Stimulated activated CD4-positive, alpha-beta T cell treated with anti-CD3 and anti-CD28 coated beads, Interleukin-1b, Interleukin-23, amount 100 ng/mL, for 4 hours (primary cell): ENCODE measurements at places on chromosomes 2 and 18.

DNA sequence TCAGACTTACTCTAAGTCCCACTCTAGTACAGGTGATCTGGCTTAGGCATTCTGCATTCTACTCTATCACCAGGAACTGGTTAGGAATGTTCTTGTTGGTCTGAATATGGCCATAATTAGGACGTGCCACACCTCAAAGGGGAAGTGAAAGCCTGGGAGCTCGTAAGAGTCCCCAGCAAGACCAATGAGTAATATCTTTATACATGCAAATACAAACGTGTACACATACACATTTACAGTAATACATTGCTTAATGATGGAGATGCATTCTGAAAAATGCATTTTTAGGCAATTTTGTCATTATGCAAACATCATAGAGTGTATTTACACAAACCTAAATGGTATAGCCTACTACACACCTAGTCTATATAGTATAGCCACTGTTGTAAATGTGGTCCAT lies 19.5 kb upstream of the ERCC3 start:
- DNase-seq, result no peak

DNA sequence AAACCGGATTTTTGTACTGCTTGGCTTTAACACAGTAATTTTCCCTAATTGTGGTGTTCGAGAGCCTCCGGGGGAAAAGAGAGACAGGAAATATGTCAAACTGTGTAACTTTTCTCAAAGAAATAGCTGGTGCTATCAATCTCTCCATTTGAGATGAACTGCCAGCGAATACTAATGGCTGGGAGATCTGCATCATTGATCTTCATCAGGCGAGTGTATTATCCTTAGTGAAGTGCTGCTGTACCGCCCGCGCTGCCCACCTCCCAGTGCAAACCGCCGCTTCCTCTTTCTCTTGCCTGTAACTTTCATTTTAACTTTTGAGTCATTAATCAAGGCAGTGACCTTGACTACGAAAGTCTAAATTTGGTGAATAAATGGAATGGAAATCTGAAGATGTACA lies 246.1 kb upstream of the ST6GAL2 start:
- DNase-seq, result no peak

DNA sequence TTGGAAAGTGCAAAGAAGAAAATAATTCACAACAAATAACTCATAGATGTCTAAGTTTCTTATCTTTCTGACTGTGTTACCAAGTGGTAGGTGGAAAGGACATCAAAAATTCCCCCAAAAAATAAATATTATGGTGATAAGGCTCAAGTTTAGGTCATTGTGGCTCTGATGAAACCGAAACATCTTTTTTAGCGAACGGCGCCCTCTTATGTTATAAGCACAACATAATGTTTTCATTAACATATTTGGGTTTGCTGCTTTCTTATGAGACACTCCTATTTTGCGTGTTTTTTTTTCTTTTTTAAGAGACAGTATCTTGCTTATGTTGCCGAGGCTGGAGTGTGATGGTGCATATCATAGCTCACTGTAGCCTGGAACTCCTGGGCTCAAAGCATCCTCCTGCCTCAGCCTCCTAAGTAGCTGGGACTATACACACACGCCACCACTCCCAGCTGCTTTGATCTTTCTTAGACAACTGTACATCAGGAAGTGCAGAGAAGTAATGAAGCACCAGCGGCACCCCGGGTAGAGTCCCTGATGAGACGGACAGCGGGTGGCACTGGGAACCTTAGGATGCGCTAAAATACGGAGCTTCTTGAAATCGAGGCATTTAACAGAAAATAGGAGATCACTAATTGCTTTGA lies 38.5 kb upstream of the SLC35G4 start:
- no peak for DNase-seq

GRCh38 chr2:75241696-75242095 lies 42.4 kb upstream of the TACR1 start:
- no peak for DNase-seq

- no peak for DNase-seq
Measured at GRCh38 chr18:59063912-59064311, 75.8 kb upstream of the SEC11C start.

- no peak for DNase-seq
Measured at GRCh38 chr18:63264871-63265270, 54.7 kb downstream of the BCL2 start.

DNA sequence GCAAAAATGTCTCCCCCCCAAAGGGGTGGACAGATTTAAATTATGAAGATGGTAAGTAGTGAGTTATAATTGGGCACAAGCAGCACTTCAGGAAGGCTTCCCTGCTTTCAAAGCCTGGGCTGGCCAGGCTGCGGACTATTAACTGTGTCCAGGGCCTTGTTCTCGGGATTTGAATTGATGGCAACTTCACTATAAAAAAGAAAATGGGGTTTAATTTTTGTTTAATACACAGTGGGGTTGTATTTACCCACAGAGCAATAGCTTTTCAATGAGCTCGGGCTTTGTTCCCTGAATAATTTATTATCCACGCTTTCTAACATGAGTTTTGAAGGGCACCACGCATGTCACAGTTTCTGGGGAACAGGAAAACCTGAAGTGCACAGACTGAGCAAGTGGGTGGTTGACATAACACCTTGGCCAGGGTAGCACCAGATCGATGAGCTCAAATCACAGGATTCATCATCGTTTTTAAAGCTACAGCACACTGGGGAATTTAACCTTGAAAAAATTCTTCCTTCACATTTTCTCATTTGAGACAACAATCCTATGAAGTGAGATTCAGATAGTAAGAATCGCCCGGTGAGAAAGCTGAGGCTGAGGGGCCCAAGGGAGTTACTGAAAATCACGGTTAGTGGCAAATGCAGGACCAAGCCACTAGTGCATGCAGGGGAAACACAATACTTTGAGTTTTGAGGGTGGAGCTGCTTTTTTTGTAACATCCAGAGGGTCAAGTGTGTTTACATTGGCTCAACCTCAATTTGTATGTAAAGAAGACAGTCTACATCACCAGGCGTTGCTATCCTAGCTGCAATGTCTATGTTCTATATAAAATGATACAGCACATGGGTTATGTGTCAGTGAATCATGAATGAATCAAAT lies 28.9 kb upstream of the LMAN1 start:
- no peak for DNase-seq

- DNase-seq, result no peak
Measured at GRCh38 chr18:78429127-78430108, 550.2 kb upstream of the SALL3 start.

- DNase-seq, result no peak
Measured at GRCh38 chr2:229675569-229675968, 38.8 kb downstream of the DNER start.

DNA sequence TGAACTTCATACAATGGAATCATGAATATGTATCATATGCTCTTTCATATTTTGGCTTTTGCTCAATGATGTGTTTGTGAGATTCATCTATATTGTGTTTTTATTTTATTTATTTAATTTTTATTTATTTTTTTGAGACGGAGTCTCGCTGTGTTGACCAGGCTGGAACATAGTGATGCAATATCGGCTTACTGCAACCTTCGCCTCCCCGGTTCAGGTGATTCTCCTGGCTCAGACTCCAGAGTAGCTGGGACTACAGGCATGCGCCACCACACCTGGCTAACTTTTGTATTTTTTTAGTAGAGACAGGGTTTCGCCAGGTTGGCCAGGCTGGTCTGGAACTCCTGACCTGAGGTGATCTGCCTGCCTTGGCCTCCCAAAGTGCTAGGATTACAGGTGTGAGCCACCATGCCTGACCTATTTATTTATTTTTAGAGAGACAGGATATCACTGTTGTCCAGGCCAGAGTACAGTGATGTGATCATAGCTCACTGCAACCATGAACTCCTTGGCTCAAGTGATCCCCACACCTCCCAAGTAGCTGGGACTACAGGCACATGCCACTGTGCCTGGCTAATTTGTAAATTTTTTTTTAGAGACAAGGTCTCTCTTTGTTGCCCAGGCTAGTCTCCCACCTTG lies 74.5 kb downstream of the TET3 start:
- DNase-seq, result no peak

GRCh38 chr2:17680119-17680518 lies 73.5 kb downstream of the SMC6 start:
- no peak for DNase-seq

DNA sequence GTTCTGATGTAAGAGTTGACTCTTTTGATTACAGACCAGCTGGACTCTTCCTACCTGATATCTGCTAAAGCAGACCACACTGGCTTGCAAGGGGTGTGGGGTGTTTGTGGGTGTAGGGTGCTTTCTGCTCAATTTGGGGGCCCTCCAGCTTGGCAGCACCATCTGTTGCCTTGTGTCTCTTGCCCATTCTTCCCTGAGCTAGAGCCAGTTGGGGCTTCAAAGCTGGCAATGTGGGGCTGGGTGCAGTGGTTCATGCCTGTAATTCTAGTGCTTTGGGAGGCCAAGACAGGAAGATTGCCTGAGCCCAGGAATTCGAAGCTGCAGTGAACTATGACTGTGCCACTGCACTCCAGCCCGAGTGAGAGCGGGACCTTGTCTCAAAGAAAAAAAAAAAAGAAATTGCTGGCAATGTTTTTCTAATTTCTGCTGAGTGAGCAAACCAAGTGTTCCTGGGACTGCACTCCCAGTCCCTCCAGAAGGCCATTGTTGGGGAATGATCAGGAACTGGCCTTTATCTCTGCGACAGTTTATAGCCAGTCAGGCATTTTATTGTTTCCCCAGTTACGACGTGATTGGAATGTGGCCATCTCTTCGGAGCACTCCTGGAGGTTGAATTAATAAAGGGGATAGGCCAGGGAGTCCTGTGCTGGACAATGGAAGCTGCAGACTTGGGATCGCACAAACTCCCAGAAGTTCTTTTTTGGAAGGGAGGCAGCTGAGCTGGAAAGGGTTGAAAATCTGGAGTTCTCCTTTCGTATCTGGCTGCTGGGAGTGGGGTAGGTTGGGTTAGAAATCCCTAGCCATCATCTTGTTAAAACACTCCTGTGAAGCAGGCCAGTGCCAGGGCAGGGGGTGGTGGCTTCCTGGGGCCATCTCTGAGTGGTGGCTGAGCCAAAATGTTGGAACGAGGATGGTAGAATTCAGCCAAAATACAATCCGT lies 57.2 kb downstream of the LIPG start:
- DNase-seq, result no peak

DNA sequence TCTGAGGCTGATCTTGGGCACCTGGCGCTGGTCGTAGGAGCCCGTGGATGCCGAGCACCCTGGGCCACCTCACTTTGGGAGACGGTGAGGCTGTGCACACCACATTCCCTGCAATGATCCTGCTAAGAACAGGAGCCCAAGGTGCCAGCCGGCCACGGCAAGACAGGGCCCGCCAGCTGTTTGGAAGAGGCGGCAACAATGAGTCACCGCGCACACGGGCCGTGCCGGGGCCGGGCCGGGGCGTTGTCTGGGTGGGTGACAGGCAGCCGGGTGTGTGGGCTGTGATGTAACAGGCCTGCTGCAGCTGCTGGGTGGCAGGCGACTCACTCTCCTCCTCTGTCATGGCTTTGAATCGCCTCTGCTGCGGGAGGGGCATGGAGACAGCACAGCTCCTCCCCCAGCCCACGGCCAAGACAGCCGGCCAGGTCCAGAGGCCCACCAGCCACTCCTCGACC lies 49.7 kb upstream of the ODC1 start:
- peak; percentile 50 for DNase-seq

DNA sequence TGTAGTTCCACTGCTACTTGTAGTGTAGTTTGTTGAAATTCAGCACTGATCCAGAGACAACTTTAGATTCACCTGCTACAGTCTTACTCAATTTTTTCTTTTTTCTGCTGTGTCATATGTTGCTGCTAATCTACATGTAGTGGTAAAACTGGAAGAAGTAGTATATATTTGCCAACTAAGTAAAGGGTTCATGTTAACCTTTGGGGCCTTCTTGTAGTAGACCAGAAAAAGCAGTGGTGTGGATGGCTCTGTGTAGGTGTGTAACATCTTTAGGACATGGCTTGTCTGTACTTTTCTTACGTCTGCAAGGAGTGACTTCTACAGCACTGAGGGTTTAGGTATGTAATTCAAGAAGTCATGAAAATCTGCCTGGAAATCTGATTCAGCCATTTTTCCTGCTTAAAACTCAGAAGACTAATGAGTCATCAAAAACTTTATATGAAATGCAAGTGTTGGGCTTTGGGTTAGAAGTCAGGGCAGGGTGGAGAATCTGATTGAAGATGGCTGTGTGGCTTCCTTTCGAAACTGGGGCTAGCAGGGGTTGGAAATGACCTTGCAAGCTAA lies 8.4 kb downstream of the PTPRM start:
- DNase-seq, result no peak

- DNase-seq, result no peak
Measured at GRCh38 chr18:31097666-31098065, 4.6 kb downstream of the DSC2 start.

- no peak for DNase-seq
Measured at GRCh38 chr2:161135951-161136593, 24.2 kb upstream of the TANK start.

GRCh38 chr18:62788876-62789275 lies 73.5 kb downstream of the PHLPP1 start:
- no peak for DNase-seq

DNA sequence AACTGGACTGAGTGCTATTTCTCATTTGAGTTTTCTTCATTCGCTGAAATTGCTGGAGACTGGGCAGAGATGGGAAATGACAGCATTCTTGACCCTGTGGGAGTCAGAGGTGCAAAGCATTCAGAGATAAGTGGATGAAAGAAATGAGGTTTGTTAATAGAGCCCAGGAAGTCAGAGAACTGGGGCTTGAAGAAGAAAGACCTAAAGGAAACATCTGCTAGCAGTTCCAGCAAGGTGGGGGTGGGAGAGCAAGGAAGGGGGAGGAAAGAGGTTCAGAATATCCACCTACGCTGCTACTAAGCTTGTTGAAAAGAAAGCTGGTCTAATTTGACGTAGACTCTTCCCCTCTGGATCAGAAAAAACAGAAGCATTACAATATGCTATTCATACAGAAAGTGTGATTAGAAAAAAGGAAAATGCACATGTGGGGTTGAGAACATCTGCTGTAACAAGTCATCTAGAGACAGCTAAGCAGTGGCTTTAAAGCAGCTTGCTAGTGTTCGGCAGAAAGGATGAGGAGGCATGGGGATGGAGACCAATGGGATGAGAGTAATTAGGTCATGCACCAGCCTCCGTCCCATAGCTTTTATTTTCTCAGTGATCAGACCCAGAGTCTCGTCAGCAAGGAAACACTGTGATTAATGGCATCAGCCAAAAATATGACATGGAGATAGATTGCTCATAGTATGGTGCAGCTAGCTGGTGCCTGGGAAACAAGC lies 29.7 kb downstream of the NAB1 start:
- DNase-seq, result no peak

GRCh38 chr2:54577944-54578647 lies 122.0 kb downstream of the SPTBN1 start:
- no peak for DNase-seq

GRCh38 chr18:37084912-37085311 lies 256.0 kb downstream of the KIAA1328 start:
- DNase-seq, result no peak

DNA sequence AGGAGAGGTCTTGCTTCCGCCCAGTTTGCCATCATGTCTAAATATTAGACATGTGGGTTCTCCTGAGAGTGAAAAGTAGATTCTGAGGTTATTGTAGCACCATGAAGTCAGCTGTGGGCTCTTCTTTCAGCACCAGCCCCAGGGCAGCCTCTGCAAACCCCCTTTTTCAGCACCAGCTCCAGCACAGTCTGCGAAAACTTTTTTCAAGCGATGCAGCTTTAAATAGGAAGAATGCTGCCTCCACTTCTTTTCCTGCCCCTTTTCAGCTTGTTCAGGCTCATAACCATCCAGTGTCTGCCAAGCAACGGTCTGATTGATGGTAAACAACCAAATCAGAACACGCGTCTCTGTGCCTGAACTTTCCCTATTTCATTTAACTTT lies at the start of gene COL5A2:
COL5A2 (minus strand) TSS at position 192 of the 381 bp plus-strand sequence; CDS start at position 35, 157 bp downstream.
- no peak for DNase-seq
